ENCODE measurements at places on chromosomes 4 and X.

- DNase-seq: no peak
Observed at GRCh38 chrX:2464677-2465166, 36.1 kb downstream of the DHRSX start.

- no peak for DNase-seq
Observed at GRCh38 chr4:60913671-60914070, 286.5 kb upstream of the ADGRL3 start.

GRCh38 chr4:142356801-142357200 lies 489.3 kb downstream of the INPP4B start:
- DNase-seq: no peak

- DNase-seq: no peak
Observed at GRCh38 chr4:13541720-13542576, 2.4 kb downstream of the NKX3-2 start.

- peak; percentile 11 for DNase-seq
Observed at GRCh38 chrX:78886550-78886949, 58.6 kb upstream of the P2RY10 start.

DNA sequence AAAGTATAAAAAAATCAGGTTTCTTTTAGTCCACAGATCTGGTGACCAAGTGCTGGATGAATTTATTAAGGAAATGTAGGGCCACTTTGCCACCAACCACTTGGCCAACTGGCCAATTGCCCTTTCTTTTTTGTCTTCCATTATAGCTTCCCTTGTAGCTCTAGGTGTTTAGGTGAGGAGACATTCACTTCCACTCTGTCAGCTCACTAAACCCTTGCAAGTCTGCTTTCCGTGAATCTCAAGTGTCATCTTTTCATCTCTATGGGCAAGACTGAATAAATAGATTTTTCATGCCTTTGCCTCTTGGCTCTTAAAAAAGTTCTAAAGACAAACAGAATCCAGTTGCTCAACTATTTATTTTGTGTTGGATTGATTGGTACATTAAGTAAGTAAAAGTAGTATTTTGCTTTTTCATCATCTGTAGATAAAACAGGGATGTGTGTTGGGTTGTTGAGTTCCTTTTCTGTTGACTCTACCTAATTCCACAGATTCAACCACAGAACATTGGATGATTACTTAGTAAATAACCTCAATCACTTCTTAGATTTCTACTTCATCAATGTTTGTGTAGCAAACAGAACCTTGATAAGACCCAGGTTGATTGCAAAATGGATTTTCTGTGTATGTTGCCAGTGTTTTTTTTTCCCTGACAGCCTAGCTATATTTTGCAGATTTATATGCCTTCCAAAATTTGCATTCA lies 68.1 kb upstream of the GRXCR1 start:
- no peak for DNase-seq

DNA sequence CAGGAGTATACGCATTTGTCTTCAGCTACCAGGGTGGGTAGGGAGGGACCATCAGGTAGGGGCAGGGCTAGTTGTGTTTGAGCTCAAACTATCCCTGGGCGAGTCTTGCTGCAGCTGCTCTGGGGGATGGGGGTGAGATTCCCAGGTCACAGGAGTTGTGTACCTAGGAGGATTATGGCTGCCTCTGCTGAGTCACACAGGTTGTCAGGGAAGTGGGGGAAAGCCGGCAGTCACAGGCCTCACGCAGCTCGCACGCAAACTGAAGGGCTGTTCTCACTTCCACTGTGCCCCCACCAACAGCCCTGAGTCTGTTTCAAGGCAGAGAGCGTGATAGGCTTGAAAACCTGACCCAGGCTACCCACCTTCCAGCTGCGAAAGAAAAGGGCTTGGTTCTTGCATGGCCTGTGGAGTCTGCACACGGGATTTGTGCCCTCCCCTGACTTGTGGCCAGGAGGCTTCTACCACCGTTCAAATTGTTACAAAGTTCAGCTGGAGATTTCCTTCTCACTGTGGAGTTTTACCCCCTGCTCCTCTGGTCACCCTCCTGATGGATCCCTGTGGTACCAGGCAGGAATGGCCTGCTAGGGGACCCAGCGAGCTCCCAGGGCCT lies 63.8 kb downstream of the ARFIP1 start:
- no peak for DNase-seq

DNA sequence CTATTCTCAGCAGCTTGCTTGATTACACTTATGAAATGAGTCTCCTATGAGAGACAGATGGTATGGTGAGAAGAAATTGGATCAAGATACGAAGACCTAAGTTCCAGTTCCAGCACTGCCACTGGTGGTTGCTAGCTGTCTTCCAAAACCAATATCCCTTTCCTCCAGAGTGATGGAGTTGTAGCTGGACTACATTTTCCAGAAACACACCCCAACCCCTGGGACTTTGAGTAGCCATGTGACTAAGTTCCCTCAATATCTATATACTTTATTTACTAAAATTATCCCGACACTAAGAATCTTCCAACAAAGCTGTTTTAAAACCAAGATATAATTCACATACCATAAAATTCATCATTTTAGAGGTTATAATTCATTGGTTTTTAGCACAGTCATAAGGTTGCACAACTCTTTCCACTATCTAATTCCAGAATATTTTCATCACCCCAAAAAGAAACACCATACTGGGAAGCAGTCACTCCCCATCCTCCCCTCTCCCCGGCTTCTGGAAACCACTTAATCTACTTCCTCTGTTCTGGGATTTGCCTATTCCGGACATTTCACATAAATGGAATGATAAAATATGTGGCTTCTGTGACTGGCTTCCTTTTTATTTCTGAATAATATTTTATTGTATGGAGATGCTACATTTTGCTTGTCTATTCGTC lies 118.0 kb downstream of the MANBA start:
- DNase-seq: peak; percentile 72

DNA sequence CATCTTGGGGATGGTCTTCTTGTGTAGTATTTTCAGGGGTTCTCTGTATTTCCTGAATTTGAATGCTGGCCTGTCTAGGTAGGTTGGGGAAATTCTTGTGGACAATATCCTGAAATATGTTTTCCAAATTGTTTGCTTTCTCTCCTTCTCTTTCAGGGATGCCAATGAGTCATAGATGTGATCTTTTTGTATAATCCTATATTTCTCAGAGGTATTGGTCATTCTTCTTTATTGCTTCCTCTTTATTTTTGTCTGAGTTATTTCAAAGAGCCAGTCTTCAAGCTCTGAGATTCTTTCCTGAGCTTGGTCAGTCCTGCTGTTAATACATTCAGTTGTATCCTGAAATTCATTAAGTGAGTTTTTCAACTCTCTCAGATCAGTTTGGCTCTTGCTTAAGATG lies 73.1 kb downstream of the MAMLD1 start:
- no peak for DNase-seq

- DNase-seq: no peak
Observed at GRCh38 chrX:153562546-153562945, 36.4 kb downstream of the CCNQ start.

- DNase-seq: no peak
Observed at GRCh38 chr4:108751321-108751720, 11.5 kb downstream of the ETNPPL start.

GRCh38 chr4:185567381-185568376 lies 32.4 kb upstream of the PDLIM3 start:
- peak; percentile 98 for DNase-seq

- DNase-seq: no peak
Observed at GRCh38 chr4:141999446-142000143, 363.2 kb downstream of the IL15 start.

DNA sequence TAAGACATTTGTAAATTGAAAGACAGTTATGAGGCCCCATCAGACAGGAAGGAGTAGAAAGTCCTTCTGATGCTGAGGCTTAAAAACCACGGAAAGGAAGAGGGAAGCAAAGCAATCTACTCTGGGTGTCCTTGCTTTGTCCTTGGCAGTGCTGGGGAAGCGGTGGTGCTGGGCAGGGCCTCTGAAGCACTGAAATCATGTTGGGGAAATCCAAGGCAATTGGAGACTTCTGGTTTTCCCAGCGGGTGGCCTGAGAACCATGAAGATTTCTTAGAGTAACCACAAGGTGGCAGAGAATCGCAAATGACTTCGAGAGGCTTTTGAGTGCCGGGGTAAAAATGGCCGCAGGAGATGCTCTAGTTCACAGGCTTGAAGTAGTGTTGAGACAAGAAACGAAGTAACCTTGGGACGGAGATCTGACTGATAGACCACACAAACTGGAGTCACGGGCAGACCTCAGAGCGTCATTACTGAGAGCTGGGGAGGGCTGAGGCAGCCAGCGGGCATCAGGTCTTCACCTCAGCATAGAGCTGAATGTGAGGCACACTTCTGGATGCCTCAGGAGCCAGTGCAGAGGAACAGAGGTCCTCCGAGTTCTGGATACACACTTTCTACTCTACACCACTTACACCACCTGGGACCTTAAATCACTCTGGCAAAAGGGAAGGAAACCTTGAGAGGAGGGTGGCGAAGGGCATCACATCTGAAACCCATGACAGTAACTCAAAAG lies 130.7 kb upstream of the GPRIN3 start:
- DNase-seq: peak; percentile 59

- no peak for DNase-seq
Observed at GRCh38 chr4:1871471-1872021, 353 bp downstream of the NSD2 start.

- DNase-seq: peak; percentile 2
Observed at GRCh38 chrX:36898301-36898700, 109.9 kb upstream of the FAM47C start.

DNA sequence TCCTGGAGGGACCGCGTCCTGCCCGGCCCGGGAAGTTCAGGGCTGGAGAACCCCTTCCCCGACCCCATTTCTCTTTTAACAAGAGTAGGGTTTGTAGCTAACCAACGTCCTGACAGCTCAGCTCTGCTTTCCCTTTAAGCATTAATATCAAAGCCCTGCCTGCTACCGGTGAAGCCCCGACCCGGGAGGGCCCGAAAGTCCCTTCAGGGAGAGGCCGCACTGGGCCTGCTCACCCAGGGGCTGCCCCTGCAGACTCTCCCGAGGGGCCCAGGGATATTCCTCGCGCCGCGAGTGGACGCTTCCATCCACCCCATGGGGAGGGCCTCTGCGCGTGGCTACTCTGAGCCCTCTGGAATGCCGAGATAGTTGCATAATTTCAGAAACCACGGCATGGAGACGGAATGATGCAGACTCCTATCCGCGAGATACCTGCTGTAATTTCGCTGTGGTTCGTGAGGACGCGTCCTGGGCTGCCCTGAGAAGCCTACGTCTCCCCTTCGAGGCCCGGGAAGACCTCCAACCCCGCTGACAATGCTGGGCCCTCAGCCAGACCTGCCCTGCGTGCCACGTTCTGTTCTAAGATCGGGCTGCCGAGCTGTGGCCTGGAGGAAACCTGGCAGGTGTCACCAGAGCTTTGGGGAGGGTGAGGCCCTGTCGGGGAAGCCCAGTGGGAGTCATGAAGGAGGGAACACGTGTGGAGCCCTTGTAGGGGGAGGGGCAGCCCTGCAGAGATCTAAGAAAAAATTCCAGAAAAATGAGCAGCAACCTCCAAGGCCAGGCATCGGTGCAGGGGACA lies 999 bp upstream of the CTBP1 start:
- DNase-seq: peak; percentile 46

DNA sequence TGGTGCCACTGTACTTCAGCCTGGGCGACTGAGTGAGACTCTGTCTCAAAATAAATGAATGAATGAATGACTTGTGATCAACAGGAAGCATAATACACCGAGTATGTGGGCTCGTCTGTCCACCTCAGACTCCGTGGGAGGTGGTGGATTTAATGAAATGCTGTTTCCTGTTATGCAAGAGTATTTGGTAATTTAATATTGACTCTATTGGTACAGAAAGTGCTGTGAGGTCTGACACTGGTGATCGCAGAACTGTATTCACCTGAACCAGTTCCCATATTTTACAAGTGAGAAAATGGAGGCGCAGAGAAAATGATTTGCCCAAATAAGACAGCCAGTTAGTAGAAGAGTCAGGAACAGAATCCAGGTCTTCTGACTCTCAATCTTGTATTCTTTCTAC lies 423.3 kb downstream of the RAPGEF2 start:
- no peak for DNase-seq

- no peak for DNase-seq
Observed at GRCh38 chr4:23130845-23131244, 438.1 kb downstream of the GBA3 start.

GRCh38 chrX:46683048-46683447 lies 75.9 kb downstream of the SLC9A7 start:
- DNase-seq: peak; percentile 13

- no peak for DNase-seq
Observed at GRCh38 chr4:150212927-150213326, 134.7 kb downstream of the DCLK2 start.

- DNase-seq: no peak
Observed at GRCh38 chr4:78710536-78710935, 65.6 kb upstream of the BMP2K start.

GRCh38 chr4:124415146-124415545 lies 297.4 kb downstream of the ANKRD50 start:
- peak; percentile 47 for DNase-seq

GRCh38 chr4:156248917-156249316 lies 295.3 kb upstream of the CTSO start:
- DNase-seq: no peak

DNA sequence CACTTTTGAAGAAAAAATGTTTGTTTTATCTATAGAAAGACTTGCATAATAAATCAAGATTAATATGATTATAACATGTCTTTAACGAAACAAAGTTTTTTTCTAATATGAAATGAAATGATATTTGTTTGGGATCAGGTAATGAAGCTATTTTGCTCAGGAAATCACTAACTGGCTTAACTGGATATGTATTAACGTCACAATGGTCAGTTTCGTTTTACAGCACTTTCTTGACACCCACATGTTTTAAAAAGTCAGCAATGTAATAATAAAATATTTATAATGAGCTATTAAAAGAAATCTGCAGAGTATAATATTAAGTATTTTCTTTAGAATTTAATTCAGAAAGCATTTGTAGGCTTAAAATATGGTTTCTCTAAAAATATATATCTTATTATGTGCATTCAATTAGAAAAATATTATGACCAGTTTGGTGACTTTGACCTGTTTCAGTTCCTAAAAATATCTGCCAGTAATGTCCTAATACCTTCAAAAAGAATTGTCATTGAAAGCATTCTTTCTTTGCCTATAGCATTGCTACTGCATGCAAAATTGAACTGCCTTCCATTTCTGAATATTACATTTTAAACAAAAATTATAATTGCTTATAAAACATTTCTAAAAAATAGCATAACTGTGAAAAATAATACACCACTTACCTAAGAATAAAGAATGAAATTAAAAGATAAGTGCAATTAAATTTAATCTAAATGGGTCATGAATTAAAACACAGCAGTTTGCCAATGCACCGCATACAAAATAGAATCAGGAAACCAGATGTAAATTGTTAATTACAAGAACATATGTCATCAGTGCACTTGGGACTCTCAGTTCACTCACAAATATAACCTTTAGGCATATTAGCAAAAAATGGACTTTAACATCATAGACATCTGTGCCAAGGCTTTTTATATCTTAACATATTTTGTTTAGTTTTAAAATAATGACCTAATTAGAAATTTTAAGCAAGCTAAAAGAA lies 31.6 kb downstream of the TIGD2 start:
- no peak for DNase-seq

All from fibroblast of pulmonary artery (primary cell).